Endothelial cell (in vitro differentiated cells): ENCODE measurements at places on chromosomes 13 and 19. TPM values are rescaled to one million over a fixed set of nuclear protein-coding genes. Genes with fewer than 3 reads are reported as not detected.

- no peak for DNase-seq
- H3K36me3 ChIP-seq = peaks cover 7% of the 10 kb centered on the region
- no peak overlapping the region for H3K4me3 ChIP-seq
These were observed 24.2 kb downstream of the GAS6 start for GRCh38 chr13:113839536-113840204.

DNA sequence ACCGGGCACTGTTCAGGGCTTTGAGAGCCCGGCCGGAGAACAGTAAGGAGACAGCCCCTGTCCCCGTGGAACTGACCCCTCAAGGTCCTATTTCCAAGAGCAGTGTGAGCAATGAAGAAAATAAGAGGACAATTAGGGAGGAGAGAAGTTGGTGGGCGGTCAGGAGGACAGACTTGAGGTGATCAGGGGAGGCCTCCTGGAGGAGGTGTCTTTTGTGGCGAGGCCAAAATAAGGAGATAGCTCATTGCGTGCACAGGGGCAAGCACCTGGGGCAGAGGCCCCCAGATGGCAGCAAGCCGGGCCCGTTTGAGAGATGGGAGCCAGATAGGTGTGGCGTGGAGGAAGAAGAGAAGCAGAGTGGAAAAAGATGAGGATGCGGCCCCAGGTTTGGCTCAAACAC lies 2.8 kb upstream of the LRRC4B start:
- H3K27ac ChIP-seq = no peak overlapping the region
- H3K4me1 ChIP-seq = no peaks in the 10 kb centered on the region
- H3K4me3 ChIP-seq = no peak overlapping the region
- peaks cover 11% of the 10 kb centered on the region for H3K27me3 ChIP-seq

- H3K36me3 ChIP-seq = peaks cover 8% of the 10 kb centered on the region
- no peak for DNase-seq
- H3K4me1 ChIP-seq = peaks cover 12% of the 10 kb centered on the region
- no peak overlapping the region for H3K27ac ChIP-seq
These were observed 4.6 kb upstream of the SLC25A42 start for GRCh38 chr19:19059018-19059836.

DNA sequence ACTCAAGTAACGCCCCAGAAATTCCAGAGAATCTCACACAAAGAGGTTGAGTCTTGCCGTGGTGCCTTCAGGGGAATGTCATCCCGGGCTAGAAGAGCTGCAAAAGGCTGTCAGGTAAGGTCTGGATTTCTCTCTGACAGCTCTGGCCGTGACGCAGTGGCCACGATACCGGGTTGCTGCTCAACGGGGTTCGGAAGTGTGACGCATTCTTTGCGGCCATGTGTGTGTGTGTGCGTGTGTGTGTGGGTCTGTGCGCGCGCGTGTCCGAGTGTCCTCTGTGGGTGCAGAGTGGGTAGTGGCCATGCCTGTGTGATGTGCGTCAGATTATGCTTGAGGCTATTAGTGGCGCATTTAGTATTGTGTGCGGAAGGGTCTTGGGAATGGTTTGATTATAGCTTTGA lies 306 bp downstream of the ZNF540 start:
- H3K4me1 ChIP-seq = peaks cover 17% of the 10 kb centered on the region
- H3K4me3 ChIP-seq = peak overlapping the region; percentile 97
- H3K27me3 ChIP-seq = peaks cover 7% of the 10 kb centered on the region

- H3K4me1 ChIP-seq = peaks cover 5% of the 10 kb centered on the region
- no peaks in the 10 kb centered on the region for H3K36me3 ChIP-seq
These were observed 6.5 kb downstream of the UNC13A start for GRCh38 chr19:17681505-17682125.

DNA sequence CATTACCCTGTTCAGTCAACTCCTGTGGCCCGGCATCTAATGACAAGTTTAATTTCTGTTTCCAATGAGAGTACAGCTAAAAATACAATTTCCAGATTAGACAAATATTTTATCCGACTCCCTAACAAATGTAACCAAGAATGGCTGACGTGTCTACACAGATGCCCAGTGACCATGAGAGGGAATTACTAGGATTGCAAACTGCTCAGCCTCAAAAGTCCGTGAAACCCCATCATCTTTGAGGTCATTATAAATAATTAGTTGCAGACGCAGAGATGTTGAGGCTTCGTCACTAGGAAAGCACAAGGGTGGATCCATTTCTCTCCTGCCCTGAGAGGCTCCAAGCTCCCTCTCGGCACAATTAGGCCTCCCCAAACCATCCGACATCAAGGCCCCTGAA lies 104.1 kb upstream of the ZNF507 start:
- no peaks in the 10 kb centered on the region for H3K4me1 ChIP-seq

The CLEC17A gene
- total RNA-seq = not detected

The ZNF837 gene
- total RNA-seq = 4.5 TPM

The PIK3R2 gene
- total RNA-seq = 28.0 TPM

The CACTIN gene
- 31.8 TPM for total RNA-seq

The ONECUT3 gene
- total RNA-seq = not detected

The CLIP3 gene
- 94.8 TPM for total RNA-seq
